ENCODE measurements at places on chromosomes 4 and X. TPM values are rescaled to one million over a fixed set of nuclear protein-coding genes. Genes with fewer than 3 reads are reported as not detected.
A peak's percentile ranks its signal among the peaks of the same experiment; 100 is the strongest.

DNA sequence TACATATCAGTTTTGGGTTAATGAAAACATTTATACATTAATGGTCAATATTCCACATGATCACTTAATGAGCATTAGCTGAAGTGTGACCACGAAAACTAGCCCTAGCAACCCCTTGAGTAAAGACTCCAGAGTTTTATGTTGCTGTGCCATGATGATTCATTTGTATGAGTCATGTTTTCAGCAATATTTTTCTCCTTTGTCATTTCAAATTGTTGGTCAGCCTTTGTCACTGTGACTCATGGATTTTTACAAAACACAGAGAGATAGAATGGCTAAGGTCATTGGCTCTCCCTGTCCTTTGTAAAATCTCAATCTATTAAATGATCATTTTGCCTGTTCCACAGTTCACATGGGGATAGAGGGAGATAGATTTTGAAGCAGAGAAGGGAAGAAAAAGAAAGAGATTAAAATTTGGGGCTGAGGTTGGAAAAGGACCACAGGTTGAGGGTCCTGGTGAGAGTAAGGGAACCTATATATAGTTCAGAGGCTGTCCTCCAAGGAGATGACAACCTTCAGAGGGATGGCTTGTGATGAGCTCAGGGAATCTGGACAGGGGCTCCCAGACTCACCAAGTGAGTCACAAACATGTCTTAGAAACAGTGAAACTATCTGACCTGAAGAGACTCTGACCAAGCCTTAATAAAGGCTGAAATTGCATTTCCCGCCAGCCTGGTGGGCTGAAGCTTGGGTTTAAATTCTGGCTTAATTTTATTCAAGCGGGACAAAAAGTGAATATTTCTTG lies 25.6 kb downstream of the NR0B1 start:
- no peaks in the 10 kb centered on the region for H3K4me1 ChIP-seq
- no peak overlapping the region for H3K4me3 ChIP-seq
- H3K27ac ChIP-seq, result peak overlapping the region; percentile 31
- no peaks in the 10 kb centered on the region for H3K27me3 ChIP-seq

- H3K4me3 ChIP-seq, result no peak overlapping the region
- H3K27ac ChIP-seq, result no peak overlapping the region
- no peaks in the 10 kb centered on the region for H3K27me3 ChIP-seq
- no peaks in the 10 kb centered on the region for H3K4me1 ChIP-seq
Measured at GRCh38 chr4:67550857-67551256, 5.6 kb upstream of the CENPC start.

CXCL11 gene
- total RNA-seq, result not detected

NAT8L gene
- total RNA-seq, result 0.42 TPM

GRCh38 chr4:85500110-85500867 lies 25.3 kb downstream of the ARHGAP24 start:
- H3K4me3 ChIP-seq, result no peak overlapping the region
- H3K4me1 ChIP-seq, result no peaks in the 10 kb centered on the region
- no peak for DNase-seq
- H3K27me3 ChIP-seq, result no peaks in the 10 kb centered on the region

RASGEF1B gene
- total RNA-seq, result 4.9 TPM

GRCh38 chrX:133435544-133436124 lies 20.3 kb upstream of the GPC4 start:
- H3K4me1 ChIP-seq, result no peaks in the 10 kb centered on the region
- no peak overlapping the region for H3K27ac ChIP-seq
- no peak overlapping the region for H3K4me3 ChIP-seq
- H3K27me3 ChIP-seq, result no peaks in the 10 kb centered on the region
- no peak for DNase-seq

DNA sequence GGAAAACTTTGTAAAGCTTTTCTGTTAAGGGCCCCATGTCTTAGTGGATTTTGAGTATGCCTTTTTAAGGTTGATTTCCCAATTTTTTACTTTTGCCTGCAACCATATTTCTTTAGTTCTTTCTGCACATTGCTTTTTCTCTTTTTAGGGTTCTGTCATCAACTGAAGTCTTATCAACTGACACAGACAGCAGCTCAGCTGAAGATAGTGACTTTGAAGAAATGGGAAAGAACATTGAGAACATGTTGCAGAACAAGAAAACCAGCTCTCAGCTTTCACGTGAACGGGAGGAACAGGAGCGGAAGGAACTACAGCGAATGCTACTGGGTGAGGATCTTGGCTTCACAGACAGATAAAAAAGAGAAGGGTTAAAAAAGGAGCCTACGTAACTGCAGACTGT lies 27.8 kb downstream of the TAF1 start:
- H3K4me1 ChIP-seq, result no peaks in the 10 kb centered on the region
- H3K36me3 ChIP-seq, result peaks cover 30% of the 10 kb centered on the region
- no peak overlapping the region for H3K4me3 ChIP-seq
- H3K27me3 ChIP-seq, result no peaks in the 10 kb centered on the region
- no peak overlapping the region for H3K27ac ChIP-seq

PHKA1 gene
- total RNA-seq, result 5.0 TPM

DNA sequence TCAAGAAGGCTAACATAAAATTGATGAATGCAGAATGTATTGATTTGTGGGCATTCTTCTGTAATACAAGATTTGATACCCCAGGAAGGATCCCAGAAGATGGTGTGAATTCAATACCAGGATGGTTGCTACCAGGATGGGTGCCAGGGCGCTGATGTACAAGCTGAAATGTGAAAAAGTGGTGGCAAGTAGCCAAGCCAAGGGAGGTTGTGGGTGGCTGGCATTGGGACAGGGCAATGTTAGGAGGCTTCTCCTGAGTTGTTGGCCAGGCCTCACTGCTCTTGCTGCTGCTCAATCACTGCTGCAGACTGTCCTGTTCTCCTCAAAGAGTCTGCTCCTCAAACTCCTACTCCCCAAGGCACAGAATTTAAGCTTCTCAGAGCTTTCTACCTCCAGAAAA lies 77.1 kb downstream of the RBM46 start:
- H3K27me3 ChIP-seq, result no peaks in the 10 kb centered on the region
- no peak for DNase-seq
- H3K27ac ChIP-seq, result no peak overlapping the region
- H3K4me1 ChIP-seq, result no peaks in the 10 kb centered on the region
- H3K4me3 ChIP-seq, result no peak overlapping the region

TXK gene
- 6.0 TPM for total RNA-seq

DNA sequence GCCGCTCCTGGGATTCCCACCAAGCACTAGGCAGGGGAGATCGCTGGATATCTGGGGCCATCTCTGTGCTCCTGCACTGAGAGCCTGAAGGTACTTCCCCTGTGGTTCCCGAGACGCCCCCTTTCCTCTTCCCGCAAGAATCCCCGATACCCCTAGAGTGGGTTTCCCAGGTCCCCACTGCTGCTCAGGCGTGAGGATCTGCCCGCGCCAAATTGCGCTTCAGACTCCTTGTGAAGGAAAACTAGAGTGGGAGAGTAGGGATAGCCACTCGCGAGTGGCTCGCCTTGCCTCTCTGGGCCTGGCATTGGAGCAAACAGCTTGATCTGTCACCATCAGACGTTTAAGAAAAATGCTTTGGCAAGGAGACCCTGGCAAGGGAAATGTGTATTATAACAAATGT lies 1.5 kb downstream of the IL1RAPL2 start:
- no peaks in the 10 kb centered on the region for H3K27me3 ChIP-seq
- H3K27ac ChIP-seq, result no peak overlapping the region
- no peaks in the 10 kb centered on the region for H3K4me1 ChIP-seq
- no peaks in the 10 kb centered on the region for H3K36me3 ChIP-seq
- H3K4me3 ChIP-seq, result no peak overlapping the region
- DNase-seq, result no peak

Measured in CD8-positive, alpha-beta memory T cell (primary cell).